Activated CD8-positive, alpha-beta memory T cell treated with anti-CD3 and anti-CD28 coated beads for 4 hours (primary cell): ENCODE measurements at places on chromosomes 12 and 14.

GRCh38 chr14:96139879-96140278 is 64.8 kb upstream of the BDKRB2 start:
- DNase-seq = no peak

DNA sequence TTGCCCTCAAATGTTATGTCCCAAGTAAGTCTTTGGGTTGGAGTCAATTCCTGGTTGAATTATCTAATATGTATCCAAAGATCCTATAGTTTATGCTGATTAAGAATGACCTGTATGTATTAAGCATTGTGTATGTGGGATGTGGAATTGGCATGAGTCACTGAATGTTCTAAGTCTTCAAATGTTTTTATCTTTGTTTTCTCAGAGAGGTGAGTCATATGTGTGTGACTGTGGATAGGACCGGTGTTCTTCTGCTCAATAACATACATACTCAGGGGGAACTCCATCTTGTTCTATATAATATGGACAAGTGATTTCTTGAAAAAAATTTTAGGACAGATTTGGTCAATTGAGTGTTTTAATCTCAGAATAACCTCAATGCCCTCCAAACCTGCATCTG is 57.9 kb downstream of the NAV3 start:
- no peak for DNase-seq

GRCh38 chr12:66262737-66263136 is 39.6 kb upstream of the HELB start:
- DNase-seq = no peak

DNA sequence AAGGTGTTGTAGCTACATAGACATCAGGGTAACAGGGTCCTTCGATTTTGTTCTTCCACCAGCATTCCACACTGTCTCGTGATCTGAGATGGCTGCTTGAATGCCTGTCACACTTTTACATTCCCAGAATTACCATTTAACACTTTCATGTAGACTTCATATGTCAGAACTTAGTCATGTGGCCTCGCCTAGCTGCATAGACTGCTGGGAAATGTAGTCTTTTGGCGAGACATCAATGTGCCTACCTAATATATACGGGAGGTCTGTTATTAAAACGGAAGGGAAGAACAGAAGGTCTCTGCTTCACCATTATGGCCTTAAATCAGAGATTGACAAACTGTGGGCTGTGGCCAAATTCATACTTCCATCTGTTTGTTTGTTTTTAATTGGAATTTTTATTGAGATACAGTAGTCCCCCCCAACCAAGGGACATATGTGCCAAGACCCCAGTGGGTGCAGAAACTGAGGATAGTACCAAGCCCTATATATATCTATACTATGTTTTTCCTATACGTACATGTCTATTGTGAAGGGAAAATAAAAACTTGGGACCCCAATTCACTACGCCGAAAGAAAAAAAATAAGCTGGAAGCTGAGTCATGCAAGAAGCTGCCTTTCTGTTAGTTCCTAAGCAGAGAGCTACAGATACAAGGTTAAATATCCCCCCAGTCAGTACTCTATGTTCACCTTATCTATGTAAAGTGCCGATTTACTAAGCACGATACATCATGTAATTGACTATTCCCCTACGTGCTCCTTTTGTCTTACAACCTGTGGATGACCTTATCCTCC is 11.3 kb upstream of the HRK start:
- DNase-seq = no peak

DNA sequence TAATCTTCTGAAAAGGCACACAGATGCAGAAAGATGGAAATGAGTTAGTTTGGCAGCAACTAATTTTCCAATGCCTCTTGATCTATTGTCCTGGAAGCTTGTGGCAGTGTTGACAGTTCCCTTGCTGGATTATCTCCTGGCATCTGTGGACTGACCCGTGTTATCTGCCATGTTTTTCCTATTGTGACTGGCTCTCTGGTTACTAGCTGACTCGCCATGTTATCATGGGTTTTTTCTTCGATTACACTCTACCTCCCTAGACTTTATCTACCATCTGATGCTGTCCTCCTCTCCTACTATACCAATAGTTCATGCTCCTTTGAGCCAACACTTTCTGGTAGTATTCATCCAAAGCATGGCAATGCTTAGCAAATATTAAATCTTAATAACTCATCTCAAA is 63.3 kb upstream of the FLRT2 start:
- no peak for DNase-seq

- no peak for DNase-seq
Observed at GRCh38 chr14:87615822-87616679, 376.9 kb downstream of the GALC start.

- no peak for DNase-seq
Observed at GRCh38 chr14:33707716-33708115, 243.2 kb downstream of the EGLN3 start.

DNA sequence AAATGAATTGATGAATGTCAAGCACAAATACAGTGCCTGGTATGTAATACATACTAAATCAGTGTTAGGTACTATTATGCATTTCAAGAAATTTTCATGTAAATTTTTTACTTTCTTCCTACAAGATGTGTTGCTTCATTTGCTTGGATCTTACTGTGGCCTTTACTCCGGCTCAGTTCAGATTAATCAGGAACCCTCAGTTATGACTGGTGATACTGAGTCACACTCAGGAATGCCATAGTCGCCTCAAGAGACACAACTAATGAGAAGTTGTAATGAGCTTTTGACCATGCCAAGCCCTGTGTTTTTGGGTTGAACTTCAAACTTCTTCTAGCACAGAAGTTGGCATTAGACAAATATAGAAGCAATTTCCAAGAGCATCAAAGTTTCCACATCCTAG is 96.0 kb downstream of the TGFB3 start:
- DNase-seq = no peak
